Activated CD4-positive, alpha-beta T cell treated with anti-CD3 and anti-CD28 coated beads, Interleukin-2, amount 50 U/mL, for 48 hours (primary cell): ENCODE measurements at places on chromosomes 5 and 9.
A peak's percentile ranks its signal among the peaks of the same experiment; 100 is the strongest.

DNA sequence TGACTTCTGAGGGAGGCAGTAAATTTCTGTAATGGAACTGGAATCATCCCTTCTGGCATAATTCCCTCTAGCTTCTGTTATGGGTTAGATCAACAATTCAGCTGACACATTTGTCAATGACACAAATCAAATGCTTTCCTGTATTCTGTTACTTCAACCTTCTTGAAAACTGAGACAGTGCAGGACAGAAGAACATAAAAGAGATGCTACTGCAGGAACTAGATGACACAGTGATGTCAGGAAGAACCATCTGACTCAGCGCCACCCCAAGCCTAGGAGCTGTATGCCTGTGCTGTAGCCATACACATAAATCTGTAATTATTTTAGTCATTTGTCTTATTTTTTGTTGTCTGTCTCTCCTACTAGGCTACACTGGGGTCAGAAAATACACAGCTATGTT lies 18.2 kb upstream of the CEP120 start:
- DNase-seq: peak; percentile 56

GRCh38 chr5:1134478-1134877 lies 22.6 kb upstream of the SLC12A7 start:
- no peak for DNase-seq

GRCh38 chr9:86354818-86355309 lies 654 bp upstream of the TUT7 start:
- DNase-seq: no peak

DNA sequence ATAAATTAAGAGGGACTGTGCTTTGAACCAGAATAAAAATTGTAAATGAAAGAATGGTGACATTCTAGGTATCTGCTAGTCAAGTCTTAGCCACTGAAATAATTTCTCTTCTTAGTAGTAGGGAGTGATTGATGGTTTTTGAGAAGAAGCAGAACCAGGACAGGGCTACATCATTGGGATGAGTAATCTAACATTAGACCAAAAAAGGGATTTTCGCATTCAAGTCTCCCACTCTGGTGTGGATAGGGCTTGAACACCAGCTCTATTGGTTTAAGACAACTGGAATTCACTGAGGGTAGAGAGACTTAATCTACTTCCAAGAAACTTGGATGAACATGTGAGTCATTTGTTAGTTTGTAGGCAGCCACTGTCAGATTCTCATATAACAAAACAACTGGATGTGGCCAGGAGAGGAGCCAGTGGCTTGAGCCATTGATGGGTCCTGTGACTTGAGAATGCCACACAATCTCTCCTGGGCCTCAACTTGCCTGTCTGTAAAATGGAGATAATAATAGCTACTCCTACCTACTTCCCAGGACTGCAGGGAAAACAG lies 16.6 kb downstream of the FAT2 start:
- no peak for DNase-seq

DNA sequence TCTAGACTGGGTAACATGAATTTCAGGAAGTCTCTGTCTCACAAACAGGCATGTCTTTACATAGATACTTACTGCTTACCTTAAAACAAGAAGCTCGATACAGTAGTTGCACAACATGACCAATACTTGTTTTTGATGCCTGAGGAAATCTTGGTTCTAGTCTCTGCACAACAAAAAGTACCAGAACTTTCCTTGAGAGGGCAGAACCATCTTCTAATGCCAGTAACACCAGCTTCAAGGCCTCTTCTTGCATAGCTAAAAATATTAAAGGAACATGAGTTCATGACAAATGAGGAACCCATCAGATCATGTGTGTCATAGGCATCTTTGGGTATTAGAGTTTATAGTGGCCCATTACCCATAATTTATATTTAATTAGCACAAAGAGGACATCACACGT lies 22.0 kb downstream of the RC3H2 start:
- DNase-seq: no peak

DNA sequence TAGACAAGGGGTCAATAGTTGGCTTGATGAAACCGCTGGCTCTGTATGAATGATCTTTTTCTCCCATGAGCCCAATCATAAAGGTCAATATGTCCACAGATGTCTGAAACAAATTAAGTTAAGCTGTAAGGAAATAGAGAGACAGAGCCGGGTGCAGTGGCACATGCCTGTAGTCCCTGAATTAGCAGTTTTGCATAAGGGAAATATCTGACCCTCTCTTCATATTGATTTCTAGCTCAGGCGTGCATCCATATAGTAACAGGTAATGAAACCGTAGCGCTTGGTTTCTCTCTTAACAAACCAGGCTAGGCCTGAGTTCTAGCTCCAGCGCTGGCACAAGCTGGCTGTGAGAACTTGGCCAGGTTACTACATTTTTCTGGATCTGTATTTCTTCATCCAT lies 118.1 kb upstream of the ERCC6L2 start:
- no peak for DNase-seq

GRCh38 chr9:88460587-88461332 lies 72.5 kb downstream of the SPIN1 start:
- DNase-seq: peak; percentile 32

- no peak for DNase-seq
Observed at GRCh38 chr5:99827136-99827535, 708.0 kb upstream of the FAM174A start.

DNA sequence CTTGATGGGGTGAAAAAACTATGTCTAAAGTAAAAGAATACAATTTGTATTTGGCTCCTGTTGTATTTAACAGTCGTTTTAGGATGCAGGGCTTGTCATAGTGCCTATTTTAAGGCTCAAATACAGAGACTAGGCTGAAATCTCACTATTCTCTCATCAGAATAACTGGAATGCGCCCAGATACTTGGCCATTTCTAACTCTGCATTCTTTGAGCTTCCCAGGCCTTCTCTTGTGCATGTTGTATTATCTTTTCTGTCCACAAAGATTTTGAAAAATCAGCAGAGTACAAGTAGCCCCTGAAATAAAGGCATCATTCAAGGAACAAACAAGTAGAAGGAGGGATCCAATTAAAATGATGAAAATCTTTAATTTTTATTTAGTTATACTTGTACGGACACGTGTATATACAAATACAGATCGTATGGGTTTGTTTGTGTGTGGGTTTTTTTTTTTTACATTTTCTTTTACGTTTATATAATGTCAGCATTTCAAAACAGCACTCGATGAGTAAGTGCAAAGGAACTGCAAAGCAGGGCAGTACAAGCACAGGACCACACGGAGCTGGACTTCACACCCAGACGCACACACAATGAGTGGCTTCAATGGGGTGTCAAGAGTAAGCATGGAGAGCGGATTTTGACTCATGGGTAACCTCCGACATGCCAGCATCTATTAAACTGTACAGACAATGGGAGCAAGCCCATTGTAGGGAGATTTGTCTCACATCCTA lies 294.0 kb downstream of the EFNA5 start:
- DNase-seq: no peak

- no peak for DNase-seq
Observed at GRCh38 chr5:175365866-175366265, 78.1 kb downstream of the DRD1 start.

GRCh38 chr5:139692679-139693308 lies 44.6 kb downstream of the CXXC5 start:
- DNase-seq: no peak

DNA sequence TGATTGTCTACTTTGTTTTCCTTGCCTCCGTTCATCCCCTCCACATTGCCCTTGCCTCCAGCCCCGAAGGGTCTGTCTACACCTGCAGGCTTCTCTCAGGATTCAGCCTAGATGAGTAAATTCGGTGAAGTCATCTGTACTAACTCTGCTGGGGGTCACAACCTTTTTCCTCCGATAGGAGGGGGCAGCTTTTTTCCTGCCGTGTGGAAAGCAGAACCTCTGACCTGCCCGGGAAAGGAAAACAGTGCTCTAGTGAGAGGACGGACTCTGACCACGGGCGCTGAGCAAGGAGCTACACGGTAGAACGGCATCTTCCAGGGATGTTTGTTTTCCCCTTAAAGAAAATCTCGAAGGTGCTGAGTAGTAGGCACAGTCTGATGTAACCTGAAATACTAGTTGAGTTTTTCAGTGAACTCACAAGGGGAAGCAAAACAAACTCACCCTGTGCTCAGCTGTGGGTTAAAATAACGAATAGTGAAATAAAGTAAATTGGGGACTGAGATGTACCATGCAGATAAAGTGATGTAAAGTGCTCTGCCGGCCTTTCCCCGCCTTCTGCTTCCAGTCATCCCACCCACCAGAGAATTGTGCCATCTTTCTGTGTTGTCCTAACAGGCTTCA lies 281.8 kb downstream of the AOPEP start:
- peak; percentile 15 for DNase-seq

DNA sequence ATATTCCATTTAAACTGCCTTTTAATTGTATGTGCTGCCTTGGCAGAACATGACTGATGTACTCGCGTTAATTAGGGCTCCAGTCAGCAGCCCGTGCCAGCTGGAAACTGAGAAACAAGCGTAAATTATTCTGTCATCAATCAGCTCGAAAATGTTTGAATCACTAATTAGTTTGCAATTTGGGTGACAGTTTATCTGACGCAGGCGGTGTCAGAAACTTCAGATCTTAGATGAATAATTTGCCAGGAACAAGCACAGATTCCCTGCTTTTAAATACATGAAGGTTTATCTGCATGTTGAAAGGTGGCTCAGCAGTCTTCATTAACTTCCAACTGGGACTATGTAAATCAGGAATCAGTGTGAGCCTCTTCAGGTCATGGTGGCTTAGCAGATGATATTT lies 176.0 kb upstream of the TLE4 start:
- no peak for DNase-seq

DNA sequence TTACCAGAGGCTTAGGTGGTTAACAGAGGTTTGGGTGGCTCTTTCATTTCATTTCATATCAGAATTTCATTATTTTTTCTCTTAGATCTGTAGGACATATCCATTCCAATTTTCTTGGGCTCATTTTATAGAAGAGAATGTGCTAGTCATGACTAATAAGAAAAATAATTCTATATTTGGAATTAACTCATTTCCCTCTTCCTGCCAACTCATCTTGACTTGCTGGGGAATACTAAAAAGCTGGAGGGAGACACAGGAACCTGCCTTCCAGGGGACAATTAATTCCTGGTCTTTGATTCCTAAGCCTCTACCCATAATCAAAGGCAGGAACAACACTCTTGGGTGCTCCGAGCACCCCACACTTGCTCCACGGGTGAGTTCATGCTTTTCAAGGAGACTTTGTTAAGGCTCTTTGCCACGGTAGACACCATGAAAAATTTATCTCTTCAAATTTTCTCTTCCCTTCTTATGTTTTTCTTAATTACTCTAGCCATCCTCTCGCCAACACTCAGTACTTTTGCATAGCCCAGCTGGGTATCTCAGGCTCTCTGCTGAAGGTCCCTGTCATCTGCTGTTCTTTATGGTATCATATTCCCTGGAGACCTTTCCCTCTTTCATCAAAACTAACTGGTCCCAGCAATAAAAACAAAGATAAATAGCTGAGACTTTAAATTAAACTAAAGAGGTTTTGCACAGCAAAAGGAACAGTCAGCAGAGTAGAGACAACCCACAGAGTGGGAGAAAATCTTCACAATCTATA lies 273.9 kb downstream of the NPR3 start:
- DNase-seq: no peak

DNA sequence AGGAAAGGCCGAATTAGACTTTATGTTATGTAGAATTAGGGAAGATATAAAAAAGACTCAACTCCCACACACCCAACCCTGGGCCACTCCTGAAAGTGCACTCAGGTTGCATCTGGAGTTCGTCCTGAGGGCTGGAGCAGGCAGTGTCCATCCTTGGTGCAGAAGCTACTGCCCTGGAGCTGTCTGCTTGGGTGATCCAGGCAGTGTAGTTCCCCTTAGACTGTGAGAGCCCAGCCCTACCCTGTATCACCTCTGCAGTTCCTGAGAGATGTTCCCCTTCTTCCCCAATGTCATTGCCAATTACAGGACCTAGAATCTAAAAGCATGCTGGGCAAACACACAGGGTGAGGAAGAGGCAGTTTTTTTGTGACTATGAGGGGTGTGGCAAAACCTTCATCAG lies 368.3 kb upstream of the ST8SIA4 start:
- DNase-seq: no peak

DNA sequence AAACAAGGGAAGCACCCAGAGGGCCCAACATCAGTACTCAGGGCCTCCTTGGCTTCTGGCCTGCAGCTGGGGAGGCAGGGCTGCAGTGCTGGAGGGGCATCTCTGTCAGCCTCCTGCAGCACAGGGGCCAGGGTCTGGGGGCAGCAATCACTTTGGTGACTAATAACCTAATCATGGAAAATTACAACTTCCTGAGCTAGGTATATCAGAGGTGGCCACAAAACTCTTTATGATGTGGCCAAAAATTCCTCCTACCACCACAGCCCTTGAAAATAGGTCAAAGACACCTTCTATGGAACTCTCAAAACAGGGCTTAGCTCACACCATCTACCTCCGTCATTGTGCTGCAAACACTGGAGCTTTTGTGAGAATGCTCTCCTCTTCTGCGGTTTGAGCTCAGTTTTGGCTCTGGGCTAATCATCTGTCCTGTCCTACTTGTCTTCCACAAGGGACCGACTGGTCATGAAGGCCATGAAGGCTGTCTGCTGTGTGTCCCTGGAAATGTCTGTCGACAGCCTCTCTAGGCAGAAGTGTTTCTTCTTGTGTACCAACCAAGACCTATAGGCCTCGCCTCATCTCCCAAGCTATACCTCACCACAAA lies 28.6 kb downstream of the CSF2 start:
- no peak for DNase-seq

DNA sequence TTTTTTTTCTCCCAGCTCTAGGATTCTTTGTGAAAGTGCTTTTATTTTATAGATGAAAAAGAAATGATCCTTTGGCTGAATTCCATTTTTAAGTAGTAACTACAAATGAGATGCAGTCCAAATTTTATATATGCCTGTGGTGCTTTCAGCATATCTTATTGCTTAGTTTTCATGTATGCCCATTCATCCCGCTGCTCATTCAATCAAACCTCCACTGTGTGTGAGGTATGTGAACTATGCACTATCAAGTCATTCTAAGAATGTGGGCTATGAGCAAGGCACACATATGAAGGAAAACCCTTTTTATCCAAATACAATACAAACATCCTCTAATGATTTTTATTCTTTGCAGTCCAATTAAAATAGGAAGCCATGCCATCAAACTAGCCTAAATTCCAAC lies 1069.1 kb upstream of the DMAC1 start:
- no peak for DNase-seq

GRCh38 chr9:19641046-19641445 lies 147.8 kb downstream of the SLC24A2 start:
- DNase-seq: no peak

GRCh38 chr5:168570490-168571328 lies 8.5 kb downstream of the PANK3 start:
- no peak for DNase-seq
